ENCODE measurements at places on chromosomes 2 and 18. TPM values are rescaled to one million over a fixed set of nuclear protein-coding genes. Genes with fewer than 3 reads are reported as not detected.
A peak's percentile ranks its signal among the peaks of the same experiment; 100 is the strongest.

The GALNT14 gene
- 1.5 TPM for total RNA-seq

- H3K27me3 ChIP-seq: no peaks in the 10 kb centered on the region
- H3K27ac ChIP-seq: peak overlapping the region; percentile 98
- DNase-seq: peak; percentile 79
- H3K4me3 ChIP-seq: peak overlapping the region; percentile 89
Observed at GRCh38 chr18:3448838-3449511, 997 bp upstream of the TGIF1 start.

GRCh38 chr2:241267249-241268067 lies 48.0 kb downstream of the HDLBP start:
- H3K27ac ChIP-seq: no peak overlapping the region
- H3K4me1 ChIP-seq: peaks cover 21% of the 10 kb centered on the region
- no peaks in the 10 kb centered on the region for H3K27me3 ChIP-seq
- DNase-seq: no peak
- peaks cover 18% of the 10 kb centered on the region for H3K36me3 ChIP-seq

DNA sequence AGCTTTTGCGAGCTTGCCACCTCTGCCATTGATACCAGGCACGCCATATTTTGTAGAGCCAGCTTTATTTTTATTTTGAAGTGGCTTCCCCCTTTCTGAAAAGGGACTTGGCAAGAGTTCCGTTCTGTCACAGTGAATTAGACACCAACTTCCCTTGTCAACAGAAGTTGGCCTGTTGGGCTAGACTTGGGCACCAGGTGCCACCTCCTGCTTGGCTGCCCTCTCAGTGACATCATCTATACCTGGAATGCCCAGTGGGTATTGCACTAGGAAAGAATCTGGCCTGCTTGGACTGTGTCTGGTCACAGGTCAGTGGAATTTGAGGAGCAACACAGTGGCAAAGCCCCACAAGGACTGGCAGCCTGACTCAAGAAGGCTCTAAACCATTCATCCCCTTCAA lies 101.0 kb downstream of the BCL2L11 start:
- no peak overlapping the region for H3K4me3 ChIP-seq
- DNase-seq: no peak
- peaks cover 6% of the 10 kb centered on the region for H3K4me1 ChIP-seq
- no peaks in the 10 kb centered on the region for H3K36me3 ChIP-seq
- no peak overlapping the region for H3K27ac ChIP-seq

GRCh38 chr18:48607056-48607984 lies 68.5 kb downstream of the CTIF start:
- H3K27ac ChIP-seq: no peak overlapping the region
- no peaks in the 10 kb centered on the region for H3K4me1 ChIP-seq
- no peak overlapping the region for H3K4me3 ChIP-seq
- no peak for DNase-seq
- H3K27me3 ChIP-seq: no peaks in the 10 kb centered on the region

The ARPC2 gene
- total RNA-seq: 475 TPM

GRCh38 chr18:31880186-31880898 lies 62.6 kb downstream of the TRAPPC8 start:
- no peak overlapping the region for H3K27ac ChIP-seq
- H3K4me3 ChIP-seq: no peak overlapping the region
- H3K36me3 ChIP-seq: peaks cover 65% of the 10 kb centered on the region
- H3K4me1 ChIP-seq: peaks cover 8% of the 10 kb centered on the region

Measured in activated naive CD4-positive, alpha-beta T cell treated with anti-CD3 and anti-CD28 coated beads for 36 hours (primary cell).